ENCODE measurements at places on chromosomes 11 and 22.

DNA sequence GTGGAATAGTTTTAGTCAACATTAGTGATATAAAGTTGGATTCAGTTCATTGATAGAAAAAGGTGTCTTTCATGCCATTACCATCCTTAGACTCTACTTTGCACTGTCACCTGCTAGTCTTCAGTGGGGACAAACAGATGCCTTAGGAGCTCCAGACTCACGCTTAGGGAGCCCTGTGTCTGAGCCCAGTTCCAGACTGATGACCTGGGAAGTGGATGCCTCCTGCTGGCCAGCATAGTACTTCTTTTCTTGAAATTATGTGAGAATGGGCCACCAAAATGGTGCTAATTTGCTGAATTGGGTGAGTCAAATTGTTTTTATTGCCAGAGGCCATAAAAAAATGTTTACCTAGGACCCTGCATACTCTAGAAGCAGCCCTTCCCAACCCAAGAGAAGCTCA is 53.9 kb downstream of the NOX4 start:
- no peak for DNase-seq

DNA sequence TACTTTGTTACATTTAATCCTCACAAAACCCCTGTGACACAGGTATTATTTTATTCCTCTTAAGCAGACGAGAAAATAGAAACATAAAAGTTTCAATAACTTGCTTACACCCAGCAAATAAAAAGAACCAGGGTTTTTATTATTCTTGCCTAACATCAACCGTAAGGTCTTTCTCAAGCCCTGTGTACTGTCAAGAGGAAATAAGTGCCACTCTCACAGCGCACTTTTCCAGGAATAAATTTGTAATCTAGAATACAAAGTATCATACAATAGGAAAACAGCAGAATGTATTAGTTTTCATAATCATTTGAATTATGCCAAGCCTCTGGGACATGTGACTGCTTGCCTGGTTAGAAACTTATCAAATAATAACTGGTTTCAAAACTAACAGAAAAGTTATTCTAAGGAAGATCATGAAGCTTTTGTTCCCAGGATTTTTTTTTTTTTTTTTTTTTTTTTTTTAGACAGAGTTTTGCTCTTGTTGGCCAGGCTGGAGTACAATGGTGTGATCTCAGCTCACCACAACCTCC is 7.4 kb downstream of the CCDC34 start:
- DNase-seq: no peak

GRCh38 chr11:126924376-126925040 is 76.1 kb downstream of the KIRREL3 start:
- no peak for DNase-seq

DNA sequence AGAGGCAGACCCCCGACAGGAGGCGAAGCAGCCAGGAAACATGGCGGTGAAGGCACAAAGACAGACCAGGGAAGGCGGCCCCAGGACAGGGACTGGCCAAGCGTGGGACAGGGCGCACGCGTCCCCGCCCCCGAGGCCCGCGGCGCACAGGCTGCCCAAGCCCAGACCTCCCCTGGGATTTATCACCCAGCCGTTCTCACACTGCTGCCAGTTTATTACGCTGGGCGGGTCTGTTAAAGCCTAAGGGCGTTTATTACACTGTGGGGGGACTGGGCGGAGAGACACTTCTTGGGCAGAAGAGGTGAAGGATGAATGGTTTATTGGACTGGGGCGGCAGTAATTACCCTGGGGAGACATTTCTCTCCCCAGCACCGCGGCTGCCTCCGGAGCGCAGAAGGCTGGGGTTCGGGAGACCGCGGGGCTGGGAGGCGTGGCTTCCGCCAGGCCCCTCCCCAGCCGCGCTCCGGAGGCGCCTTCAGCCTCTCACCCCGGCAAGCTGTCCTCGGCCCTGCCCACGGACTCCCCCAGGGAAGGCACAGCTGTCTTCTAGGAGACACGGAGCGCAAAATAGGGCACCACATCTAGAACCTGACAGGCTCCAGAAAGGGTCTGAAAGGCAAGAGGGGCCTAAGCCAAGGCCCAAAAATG is 47.1 kb downstream of the SLC22A12 start:
- DNase-seq: peak; percentile 71

DNA sequence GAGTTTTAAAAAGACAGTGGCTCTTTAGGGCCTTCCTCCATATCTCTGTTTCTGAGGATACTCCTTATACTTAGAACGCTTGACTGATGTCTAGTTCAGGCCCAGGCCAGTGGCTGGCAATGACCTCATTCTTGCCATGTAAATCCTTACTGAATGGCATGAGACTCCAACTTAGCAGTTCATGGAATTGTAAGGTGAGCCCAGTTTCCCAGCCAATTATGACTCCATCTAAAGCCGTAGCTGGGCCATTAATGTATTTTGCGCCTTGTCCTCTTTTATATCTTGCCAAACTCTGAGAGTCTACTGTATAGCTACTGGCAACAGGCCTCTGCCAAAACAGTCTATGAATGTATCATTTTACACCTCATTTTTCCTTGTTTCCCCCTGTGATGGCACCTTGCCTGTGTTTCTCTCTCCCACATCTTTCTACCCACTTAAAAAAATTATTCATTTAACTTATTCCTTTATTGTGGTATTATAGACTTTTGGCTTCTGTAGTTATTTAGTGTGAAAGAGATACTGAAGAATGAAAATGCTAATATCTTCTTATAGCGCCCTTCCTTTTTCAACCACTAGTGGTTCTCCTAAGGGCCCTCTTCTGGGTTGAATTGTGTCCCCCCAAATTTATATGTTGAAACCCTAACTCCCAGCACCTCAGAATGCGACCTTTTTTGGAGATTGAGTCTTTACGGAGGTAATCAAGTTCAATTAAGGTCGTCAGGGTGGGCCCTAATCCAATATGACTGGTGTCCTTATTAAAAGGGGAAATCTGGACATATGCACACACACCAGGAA is 67.4 kb downstream of the ZNRF3 start:
- DNase-seq: no peak

- DNase-seq: no peak
Observed at GRCh38 chr11:134645576-134645975, 233.5 kb upstream of the B3GAT1 start.

DNA sequence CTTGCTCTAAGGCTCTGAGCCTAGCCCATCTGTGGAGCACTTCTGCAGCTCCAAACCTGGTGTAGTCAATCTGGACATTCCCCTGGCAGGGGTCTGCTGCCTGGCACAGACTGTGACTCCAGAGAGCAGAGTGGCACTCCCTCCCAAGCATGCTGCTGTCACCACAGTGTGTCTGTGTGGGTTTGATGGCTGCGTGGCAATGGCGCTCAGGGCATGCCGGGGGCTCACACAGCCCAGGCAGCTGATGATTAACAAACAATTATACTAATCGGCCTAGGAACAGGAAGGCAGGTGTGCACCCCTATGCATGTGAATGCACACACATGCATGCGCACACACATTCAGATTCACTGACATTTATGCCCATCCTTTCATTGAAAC is 9.0 kb upstream of the NECTIN1 start:
- no peak for DNase-seq

- no peak for DNase-seq
Observed at GRCh38 chr22:37209140-37209845, 3.0 kb downstream of the SSTR3 start.

GRCh38 chr11:34640050-34640923 is 19.4 kb downstream of the EHF start:
- DNase-seq: no peak

- no peak for DNase-seq
Observed at GRCh38 chr22:23061471-23062280, 8.6 kb upstream of the GNAZ start.

- DNase-seq: no peak
Observed at GRCh38 chr11:84333221-84333620, 1047.1 kb upstream of the CCDC90B start.

- DNase-seq: no peak
Observed at GRCh38 chr11:127648583-127648982, 648.0 kb upstream of the KIRREL3 start.

GRCh38 chr22:37018815-37019308 is 385 bp downstream of the TST start:
- peak; percentile 54 for DNase-seq

- DNase-seq: no peak
Observed at GRCh38 chr11:61168042-61168688, 6.9 kb upstream of the VPS37C start.

DNA sequence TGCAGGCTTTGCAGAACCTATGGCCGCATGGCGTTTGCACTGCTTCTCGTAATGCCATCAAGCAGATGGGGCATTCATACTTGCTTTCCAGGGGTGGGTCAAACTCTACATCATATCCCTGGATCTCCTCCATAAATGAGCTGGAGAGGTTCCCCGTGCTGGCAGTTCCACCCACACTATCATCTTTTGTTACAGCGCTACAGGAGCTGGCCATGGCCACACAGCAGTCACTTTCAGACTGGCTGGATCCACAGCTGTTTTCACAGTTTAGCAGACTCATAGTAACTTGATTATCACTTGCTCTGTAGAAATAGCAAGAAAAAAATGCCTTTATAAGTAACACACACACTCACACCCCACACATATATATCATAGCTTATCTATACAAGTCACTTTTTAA is 8.8 kb downstream of the TRAF6 start:
- DNase-seq: no peak

DNA sequence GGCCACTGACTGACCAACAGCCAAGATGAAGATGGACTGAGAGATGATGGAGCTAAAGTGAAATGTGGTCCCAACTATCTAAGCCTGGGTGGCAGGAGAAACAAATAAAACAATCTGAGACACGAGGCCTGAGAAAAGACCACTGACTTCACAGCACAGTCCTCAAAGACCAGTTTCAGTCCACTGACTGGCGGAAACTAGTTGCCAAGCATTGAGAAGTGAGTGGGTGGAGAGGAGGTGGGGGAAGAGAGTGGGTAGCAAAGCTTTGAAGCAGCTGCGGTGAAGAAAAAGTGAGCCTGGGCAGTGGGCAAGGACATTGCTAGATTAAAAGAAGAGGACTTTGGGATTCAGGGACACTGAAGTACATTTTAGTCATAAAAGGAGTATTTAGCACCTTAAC is 1.9 kb downstream of the MS4A1 start:
- no peak for DNase-seq

DNA sequence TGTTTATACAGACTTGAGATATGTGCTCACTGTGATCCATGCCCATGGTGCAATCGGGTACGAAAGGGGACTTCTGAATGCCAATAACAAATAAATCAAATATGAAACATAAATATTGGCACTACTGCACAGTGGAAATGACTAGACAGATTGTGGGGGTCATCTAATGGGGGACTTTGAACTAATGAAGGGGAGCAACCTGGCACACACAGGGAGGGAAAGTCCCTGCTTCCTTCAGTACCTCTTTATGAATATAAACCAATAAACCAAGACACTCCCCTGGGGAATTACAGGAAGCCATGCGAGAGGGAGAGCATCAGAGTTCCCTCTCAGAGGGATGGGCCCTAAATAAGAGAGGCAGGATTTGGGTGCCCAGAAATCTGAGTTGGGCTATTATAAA is 21.1 kb downstream of the MIF start:
- DNase-seq: no peak

DNA sequence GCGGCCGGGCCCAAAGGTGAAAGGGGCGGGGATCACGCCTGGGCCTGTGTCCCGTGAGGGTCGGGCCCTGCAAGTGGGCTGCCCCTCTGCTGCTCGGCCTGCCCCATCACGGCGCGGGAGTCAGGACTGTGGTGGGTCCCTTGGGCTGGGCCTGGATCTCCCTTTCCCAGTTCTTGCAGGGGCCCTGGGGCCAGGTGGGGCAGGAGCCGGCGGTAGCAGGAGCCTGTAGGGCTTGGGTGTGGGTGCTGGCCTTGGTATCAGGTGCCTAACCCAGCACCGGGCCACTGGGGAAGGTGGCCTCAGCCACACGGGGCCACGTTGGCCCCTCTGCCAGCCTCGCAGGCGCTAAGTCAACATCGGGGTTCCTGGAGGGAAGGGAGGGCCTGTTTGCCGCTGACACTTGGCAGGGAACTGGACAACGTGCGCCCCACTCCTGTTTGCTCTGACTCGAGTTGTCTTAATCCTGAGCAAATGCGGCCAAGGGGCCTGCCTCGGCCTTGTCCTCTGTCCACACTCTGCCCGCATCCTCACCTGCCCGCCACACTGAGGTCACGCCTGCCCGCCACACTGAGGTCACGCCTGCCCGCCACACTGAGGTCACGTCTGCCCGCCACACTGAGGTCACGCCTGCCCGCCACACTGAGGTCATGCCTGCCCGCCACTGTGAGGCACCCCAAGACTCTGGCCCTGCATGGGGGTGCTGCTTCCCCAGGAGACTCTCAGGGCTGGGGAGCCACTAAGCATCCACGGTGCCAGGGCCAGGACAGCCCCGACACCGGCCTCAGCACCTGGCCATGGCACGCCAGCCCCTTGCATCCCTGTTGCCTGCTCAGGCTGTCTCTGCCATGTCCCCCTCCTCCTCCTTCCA is 14.2 kb upstream of the MUC5B start:
- no peak for DNase-seq

DNA sequence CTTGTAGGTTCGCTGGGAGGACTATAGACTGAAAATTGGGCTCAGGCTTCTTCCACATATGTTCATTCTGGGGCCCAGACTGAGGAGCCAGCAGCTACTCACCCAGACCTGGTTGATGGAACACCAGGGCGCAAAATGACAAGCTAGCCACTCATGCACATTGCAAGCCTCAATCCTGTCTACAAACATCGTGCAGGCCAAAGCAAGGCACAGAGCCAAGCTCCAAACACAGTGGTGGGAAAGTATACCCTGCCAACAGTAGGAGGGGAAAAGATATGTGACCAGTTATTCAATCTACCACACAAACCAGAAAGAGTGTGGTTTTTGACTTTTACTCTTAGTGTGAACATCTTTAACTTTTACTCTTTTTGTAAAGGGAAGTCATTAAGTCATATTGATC is 660.5 kb downstream of the NTM start:
- no peak for DNase-seq

GRCh38 chr11:100922121-100922520 is 207.5 kb downstream of the PGR start:
- DNase-seq: no peak

DNA sequence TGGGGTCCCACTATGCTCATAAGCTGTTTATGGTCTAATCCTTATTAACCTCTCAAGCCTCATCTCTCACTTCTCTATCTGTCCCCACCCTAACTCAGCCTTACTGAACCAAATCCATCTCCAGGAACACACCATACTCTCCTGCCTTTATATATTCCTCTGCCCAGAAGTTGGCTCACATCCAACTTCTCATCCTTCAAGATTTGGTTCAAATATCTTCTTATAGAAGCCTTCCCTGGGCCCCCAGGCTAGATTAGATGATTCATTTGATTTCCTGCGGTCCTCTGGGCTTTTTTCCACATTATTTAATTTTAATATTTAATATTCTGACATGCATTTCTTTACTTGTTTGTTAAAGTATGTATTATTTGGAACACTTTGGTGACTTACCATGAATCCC is 23.2 kb downstream of the MEI1 start:
- no peak for DNase-seq

DNA sequence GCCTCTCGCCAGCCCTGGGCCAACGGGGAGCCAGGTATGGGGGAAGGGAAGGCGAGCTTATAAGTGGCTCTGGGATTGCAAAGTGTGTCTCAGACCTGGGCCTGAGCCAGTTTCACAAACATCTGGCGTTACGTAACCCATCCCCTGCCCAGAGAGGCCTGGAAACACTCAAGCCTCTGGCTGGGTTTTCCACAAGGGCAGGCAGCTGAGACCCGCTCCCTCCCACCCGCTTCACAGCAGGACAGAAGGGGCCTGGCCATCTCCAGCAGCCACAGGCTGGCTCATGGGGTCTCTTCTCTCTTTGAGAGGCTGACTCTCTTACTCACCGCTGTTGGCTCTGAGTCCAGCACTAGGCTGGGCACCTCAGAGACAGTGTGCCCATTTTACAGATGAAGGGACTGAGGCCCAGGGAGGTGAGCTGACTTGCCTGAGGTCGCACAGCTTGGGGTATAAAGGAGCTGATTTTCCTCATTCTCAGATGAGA is 44.5 kb downstream of the TRIOBP start:
- DNase-seq: no peak

Data from K562 (cell line).